ENCODE measurements at places on chromosomes 7 and 10.
A peak's percentile ranks its signal among the peaks of the same experiment; 100 is the strongest.

DNA sequence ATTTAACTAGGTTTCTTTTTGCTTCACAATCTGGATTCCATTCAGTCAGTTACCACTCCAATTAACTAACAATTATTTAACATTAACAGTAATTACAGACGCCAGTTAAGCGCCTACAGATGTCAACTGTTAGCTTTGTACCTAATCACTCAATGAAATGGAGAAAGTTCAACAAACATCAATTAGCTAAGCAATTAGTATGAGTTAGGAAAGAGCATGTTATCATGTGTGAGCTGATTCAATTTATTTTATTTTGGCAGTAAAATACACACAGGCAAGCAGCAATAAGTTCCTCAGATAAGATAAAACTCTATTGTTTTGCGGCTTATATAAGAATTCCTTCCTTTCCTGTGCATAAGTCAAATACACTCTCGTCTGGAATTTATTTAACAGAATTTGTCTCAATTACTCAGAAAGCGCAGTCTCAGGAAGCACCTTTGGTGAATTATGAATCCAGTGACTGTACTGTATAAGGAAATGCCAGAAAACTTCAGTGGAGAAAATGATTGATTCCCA is 427.1 kb upstream of the GALNT17 start:
- peak; percentile 72 for DNase-seq

DNA sequence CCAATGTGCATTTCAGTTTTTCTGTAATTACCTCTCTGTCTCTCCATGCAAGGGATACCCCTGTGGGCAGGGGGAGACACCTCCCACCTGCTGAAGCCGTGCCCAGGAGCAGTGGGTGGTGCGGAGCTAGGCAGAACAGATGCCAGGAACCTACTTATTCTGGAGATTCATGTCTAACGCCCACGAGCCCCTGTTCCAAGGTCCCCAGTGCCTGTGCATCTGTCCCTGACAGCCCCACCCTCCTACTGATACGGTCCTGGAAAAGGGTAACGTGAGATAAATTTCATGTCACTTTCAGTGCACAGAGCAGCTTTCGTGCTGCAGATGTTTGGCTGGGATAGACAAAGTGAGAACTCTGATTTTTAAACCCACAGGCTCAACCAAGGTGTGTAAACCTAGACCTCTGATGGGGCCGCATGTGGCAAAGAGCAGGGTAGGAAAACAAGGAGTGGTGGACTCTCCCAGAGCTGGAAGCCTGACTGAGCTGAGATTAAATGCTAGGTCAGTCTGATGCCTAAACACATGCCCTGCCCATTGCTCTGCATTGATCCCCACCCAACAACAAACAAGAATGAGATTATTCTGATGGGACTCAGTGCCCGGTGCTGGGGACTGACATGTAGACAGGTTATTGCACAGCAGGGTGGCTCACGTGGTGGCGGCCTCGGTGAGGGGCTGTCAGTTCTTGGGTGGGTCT is 123.6 kb upstream of the GDF10 start:
- no peak for DNase-seq

- no peak for DNase-seq
These were observed 10.4 kb upstream of the ATXN7L1 start for GRCh38 chr7:105886776-105887175.

DNA sequence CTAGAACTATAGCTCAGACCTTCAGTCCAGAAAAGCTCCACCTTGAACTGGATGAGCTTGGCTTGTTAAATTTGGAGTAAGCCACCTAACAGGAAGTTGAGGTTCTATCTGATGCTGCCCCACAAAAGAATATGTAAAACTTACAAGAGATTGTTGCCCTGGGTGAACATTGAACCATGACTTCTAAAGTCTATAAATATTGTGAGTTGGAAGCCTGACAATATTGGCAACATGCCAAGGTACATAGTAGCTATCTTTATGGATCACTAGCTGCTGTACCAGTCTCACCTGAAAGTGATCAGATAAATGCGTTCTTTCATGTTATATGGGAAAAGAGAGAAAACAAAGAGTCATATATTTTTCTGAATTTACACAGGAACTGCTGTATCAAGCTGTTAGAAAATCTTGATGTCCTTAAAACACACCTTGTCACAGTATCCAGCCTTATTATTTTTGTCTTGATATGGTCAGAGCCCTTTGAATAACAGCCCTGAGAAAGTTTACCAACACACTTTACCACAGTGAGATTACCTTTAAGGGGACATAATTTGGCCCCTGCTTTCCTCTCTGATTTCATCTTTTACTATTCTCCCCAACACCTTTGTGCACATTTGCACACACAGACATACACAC is 92.0 kb downstream of the LSMEM1 start:
- DNase-seq = no peak

DNA sequence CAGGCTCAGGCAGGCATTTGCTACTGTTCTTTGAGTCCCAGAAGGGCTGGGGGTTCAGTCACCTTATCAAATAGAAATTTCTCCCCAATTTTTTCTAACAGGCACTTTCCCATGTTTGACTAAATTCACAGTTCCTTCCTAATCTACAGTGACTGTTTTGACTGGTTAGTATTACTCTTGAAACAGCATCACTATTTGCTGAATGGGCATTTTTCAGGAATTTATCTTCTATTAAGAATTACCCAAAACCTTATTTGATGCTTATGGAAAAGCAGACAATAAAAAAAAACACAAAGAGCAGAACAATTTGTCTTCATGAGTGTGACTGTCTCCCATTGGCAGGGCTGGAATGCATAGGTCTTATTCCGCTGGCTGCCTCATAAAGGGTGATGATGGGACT is 269.0 kb downstream of the DOCK4 start:
- DNase-seq = no peak

Data from fibroblast of upper back skin (primary cell).